Cortex of kidney (tissue), 1 donor: ENCODE measurements at places on chromosomes 13 and 19.

- DNase-seq: no peak
Observed at GRCh38 chr13:79227418-79227817, 178.6 kb downstream of the RBM26 start.

- no peak for DNase-seq
Observed at GRCh38 chr13:96500953-96501352, 411.0 kb downstream of the HS6ST3 start.

- no peak for DNase-seq
Observed at GRCh38 chr19:15540435-15540834, 32.1 kb downstream of the CYP4F22 start.

DNA sequence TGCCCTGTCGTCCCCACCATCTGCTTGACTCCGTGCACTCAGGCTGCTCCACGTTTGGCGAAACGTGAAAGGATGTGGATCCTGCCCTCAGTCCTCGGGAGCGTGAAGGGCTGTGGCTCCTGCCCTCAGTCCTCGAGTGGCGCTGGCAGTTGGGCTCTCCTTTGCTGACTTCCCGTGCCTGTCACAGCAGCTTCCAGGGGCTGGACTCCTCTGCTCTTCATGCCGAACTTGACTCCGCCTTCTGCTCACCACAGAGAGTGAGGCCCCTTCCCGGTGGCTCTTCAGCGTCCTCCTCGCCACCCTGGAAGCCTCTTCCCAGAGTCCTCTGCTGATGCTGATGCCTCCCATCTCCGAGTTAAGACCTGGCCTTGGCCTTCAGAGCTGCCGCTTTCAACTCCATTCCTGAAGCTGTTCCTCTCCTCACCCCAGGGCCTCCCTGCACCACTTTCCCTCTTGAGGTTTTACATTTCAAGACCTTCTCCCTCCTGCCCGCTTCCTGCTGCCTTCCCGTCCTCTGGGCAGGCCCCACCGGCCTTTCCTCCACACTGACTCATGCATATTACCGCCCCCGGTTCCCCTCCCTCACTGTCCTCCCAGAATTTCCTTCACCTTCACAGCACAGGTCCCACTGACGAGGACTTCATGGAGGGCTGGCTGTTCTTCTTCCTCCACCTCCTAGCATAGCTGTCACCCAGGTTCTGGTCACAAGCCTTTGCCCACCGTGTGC, 111.7 kb downstream of the SHISA2 start:
- DNase-seq: no peak

DNA sequence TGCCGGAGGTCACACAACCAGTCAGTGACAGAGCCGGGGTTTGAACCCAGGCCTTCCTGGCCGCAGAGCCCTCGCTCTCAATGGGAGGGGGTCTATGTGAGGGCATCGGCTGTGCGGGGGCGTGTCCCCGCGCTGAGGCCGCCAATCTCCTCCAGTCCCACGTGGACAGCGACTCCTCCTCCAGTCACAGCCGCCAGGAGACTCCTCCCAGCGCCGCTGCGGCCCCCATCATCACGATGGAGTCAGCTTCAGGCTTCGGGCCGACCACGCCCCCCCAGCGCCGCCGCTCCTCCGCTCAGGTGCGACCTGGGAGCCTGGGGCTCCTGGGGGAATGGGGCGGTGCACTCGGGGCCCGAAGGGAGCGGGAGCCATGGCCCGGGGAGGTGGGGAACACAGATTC, 6.0 kb downstream of the SPRED3 start:
- DNase-seq: no peak
